ENCODE measurements at places on chromosomes 3 and 15.

GRCh38 chr3:12400616-12401194 lies 83.6 kb upstream of the TSEN2 start:
- DNase-seq, result no peak

DNA sequence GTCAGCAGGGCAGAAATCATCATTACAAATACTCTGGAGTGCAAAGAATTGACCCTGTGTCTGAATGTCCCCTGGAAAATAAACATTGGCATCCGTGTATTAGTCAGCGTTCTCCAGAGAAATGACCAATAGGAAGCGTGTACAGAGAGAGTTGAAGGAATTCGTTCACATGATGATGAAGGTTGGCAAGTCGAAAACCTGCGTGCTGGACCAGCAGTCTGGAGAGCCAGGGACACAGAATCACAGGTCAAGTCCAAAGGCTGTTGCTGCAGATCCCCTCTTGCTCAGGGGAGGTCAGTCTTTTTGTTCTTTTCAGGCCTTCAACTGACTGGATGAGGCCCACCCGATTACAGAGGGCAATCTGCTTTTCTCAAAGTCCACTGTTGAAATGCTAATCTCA lies 16.6 kb downstream of the GP9 start:
- DNase-seq, result no peak

DNA sequence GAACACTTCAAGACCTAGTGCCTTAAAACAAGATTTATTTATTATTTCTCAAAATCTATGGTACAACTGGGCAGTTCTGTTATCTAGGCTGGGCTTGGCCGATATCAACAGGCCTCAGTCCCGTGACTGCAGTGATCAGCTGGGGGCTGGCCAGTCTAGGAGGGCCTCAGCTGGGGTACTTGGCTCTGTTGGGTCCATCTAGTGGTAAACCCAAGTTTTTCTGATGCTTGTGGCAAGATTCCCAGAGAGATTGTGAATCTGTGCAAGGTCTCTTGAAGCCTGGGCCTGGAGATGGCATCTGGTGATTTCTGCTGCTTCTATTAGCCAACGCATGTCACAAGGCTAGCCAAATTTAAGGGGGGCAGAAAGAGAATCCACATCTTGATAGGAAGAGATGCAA lies 482.4 kb upstream of the SGO1 start:
- no peak for DNase-seq

- DNase-seq, result no peak
Measured at GRCh38 chr3:21534462-21534861, 216.5 kb downstream of the ZNF385D start.

- no peak for DNase-seq
Measured at GRCh38 chr15:29094711-29095110, 174.9 kb downstream of the NSMCE3 start.

GRCh38 chr3:189001559-189001958 lies 170.2 kb upstream of the TPRG1 start:
- no peak for DNase-seq

GRCh38 chr3:123386477-123387040 lies 62.3 kb downstream of the ADCY5 start:
- DNase-seq, result no peak

DNA sequence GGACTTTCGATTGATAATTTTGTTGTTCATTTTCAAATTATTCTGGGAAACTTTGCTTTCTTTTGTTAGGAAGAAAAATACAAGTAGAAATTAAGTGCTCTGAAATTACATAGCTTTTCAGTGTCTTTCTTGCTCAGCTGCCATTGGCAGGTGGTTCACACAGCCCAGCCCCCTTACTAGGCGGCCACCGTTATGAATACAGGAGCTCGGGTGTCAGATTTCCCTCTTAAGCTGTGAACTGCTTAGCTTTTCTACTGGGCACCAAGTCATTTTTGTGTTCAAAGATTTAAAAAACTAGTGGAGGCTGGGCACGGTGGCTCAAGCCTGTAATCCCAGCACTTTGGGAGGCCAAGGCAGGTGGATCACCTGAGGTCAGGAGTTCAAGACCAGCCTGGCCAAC lies 55.2 kb downstream of the HMG20A start:
- DNase-seq, result no peak

- no peak for DNase-seq
Measured at GRCh38 chr3:44058022-44058867, 183.4 kb upstream of the TOPAZ1 start.

GRCh38 chr3:156691920-156692319 lies 17.5 kb downstream of the TIPARP start:
- no peak for DNase-seq

DNA sequence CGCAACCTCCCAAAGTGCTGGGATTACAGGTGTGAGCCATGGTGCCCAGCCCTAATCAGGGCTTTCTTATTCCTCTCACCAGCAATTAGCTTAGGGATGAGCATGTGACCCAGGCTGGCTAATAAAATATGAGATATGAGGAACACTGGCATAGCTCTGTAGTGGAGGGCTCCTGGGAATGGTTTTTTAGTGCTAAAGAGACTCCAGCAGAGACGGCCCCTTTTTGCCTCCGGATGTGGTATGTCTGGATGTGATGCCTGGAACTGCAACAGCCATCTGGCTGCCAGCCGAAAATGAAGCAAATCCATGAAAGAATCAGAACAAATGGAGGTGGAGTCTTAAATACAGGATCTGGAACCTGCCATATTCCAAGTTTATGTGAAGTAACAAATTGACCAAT lies 69.1 kb upstream of the MAGI1 start:
- DNase-seq, result no peak

DNA sequence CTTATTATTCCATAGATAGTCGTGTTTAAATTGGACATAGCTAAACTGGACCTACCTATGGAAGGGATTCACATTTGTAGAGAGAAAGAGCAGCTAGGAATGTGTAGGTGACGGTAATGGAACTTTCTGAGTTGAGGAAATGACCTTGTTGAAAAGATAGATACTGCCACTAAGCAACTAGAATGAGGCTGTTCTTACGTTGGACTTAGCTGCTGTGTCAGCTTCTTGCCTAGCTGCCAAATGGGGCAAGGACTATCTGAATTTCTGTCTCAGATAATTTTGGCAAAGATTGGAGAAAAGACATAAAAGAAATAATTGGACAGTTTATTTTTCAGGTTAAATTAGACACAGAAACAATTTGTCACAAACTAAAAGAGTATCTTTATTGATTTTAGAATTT lies 68.8 kb downstream of the MEF2A start:
- no peak for DNase-seq

DNA sequence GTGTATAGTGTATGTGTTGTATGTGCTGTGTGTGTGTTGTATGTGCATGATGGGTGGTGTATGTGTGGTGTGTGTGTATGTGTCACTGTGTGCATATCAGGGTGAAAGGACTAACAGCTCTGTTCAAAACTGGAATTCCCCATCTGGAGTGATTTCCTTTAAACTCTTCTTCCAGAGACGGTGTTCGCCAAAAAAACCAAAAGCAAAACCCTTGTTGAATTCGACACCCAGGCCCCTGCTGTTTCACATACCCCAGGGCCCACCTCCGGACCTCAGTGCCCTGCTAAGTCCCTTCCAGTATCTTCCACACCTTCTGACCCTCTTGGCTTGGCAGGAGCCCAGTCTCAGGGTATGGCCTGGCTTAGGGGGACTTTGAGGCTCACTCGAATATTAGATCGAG lies 44.9 kb upstream of the SEC13 start:
- no peak for DNase-seq

- no peak for DNase-seq
Measured at GRCh38 chr15:91456921-91457320, 356.9 kb downstream of the SV2B start.
